ENCODE measurements at places on chromosomes 6 and 20.

DNA sequence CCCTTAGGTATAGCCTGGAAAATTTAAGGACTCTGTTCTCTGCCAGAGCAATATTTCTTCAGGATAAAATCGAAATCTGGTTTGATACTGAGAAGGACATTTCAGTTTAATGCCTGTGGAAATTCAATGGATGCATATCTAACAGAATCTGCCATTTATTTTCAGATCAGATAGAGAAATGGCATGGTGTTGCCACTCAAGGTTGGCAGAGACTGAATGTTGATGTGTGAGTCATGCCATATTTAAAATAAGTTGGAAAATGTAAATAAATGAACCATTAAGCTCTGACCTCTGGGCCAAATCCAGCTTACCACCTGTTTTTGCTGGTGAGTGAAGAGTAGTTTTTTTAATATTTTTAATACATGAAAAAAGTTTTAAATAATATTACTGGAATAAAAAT lies 594.6 kb downstream of the DOK5 start:
- no peak for DNase-seq

GRCh38 chr6:36999751-37000125 lies 5.7 kb upstream of the FGD2 start:
- no peak for DNase-seq

DNA sequence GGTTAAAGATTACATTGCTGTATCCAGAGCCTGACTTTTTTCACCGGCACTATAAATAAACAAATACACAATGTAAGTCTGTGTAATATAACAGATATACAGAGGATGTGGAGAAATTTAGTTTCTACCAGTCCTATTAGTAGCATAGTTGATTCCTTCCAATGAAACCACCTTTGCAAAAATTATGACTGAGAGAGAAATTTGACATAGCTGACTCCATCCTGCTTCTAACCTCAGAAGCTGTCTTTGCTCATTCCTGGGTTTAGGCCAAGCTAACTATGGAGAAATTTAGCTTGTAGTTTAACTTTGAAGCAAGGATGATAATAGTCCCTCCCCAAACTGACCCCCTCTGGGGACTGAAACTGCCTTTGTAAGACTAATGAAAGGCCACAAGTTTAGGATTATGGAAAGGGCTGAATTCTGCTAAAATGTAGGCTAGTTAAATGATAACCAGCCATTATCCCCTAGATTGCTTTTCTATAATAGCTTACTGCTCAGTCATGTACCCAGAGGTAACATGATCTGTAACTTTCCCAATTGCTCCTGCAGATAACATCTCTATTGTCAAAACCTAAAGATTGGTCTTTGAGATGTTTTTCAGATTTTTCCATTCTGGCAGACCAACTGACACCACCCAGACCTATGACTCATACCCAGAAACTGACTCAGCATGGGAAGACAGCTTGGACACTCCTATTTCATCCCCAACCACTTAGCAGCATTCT lies 172.8 kb upstream of the ARG1 start:
- DNase-seq = no peak

DNA sequence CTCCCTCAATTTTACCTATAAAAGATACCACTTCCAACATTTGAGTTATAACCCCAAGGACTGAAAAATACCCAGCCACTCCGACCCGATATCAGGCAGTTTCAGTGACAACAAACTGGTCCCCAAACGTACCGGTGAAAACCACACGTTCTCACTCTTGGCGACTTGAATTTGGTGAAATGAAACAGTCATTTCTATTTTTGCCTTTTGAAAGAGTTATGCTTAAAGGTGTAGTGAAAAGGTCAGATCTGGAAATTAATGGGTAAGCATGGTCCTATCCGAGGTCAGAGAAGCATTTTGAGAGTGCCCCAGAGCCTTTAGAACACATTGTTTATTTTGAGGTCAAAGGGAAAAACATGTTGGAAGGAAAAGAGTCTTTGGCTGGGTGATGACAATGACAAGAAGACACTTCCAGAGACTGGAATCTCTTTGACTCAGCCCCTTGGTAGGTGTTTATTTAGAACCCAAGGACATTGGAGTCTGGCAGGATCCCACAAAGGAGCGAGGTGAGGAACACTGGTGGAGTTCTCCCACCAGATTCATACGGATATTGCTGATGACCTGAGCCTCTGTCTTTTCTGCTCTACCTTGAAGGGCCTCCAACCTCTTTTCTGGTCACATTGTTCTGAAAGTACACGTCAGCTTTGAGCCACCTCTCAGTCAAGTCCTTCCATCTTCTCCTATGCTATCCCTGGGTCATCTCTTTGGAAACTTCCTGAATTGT lies 235.0 kb downstream of the GMPR start:
- no peak for DNase-seq

DNA sequence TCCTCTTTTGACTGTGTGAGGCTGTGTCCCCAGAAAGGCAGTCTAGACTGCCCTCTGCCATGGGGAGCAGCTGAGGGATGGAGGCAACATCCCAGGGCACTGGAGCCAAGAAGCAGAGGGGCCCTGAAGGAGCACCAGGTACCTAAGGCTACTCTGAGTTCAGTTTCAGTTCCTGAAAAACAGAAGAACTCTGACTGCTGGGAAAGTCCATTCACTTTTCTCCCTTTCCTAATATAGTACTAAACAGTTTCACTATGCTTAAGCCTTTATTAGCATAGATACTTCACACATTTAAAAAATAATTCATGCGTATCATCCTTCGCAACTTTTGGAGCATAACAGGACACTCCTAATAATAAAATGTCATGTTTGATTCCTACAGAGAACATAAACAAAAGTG lies 130.0 kb downstream of the FOXC1 start:
- no peak for DNase-seq

GRCh38 chr6:45072016-45072415 lies 256.1 kb upstream of the RUNX2 start:
- no peak for DNase-seq

- DNase-seq = no peak
Observed at GRCh38 chr6:109304284-109305015, 77.8 kb downstream of the CD164 start.

GRCh38 chr20:64224351-64225170 lies 31.0 kb upstream of the PCMTD2 start:
- DNase-seq = no peak

DNA sequence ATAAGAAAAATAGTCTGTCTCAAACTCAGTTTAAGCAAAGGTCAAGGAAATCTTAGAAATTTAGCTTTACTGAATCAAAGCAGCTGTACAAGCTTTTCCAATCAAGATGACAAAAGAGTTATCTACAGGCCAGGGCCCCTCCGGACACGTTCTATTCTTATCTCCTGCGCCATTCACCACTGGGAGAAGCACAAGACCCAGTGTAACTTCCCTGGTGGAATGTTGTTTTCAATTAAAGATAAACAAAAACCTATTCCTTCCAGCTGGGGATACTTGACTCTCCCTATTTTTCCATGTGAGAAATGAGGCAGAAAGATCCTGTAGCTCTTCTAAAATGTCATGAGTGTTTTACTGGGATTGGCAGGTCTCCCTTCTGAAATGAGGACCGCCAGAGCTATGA lies 123.3 kb downstream of the TBX18 start:
- no peak for DNase-seq

- no peak for DNase-seq
Observed at GRCh38 chr6:150245148-150245935, 102.5 kb downstream of the PPP1R14C start.

- no peak for DNase-seq
Observed at GRCh38 chr6:15033850-15034203, 212.0 kb upstream of the JARID2 start.

DNA sequence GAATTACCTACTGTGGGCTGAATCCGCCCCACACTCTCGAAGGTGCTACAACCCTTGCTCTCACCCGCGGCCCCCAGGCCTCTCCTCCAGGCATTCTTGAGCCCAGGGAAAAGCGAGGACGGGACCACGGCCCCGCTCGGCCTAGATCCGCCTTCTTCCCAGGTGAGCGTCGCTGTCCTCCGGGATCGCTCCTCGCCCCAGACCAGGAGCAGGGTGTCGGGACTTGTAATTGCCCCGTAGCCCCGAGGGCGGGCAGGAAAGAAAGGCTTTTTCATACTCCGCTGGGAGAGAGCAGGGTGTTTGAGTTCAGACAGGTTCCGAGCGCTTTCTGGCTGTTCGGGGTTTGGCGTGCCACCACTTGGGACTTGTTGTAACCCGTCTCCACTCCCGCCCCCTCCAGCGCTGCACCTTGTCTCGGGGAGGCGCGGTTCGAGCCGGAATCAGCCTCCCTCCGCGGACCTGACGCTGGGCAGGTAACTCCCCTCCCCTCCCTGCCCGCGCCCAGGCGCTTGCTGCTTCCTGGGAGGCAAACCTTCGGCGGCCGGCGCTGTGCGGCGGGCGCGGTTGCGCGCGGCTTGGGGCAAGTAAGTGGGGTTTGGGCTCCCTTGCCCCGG lies at the start of gene FAM83B:
TSS of gene FAM83B (plus strand) at position 529 of the 614 bp plus-strand sequence. CDS start 23,476 bp downstream, outside the sequence.
- no peak for DNase-seq

DNA sequence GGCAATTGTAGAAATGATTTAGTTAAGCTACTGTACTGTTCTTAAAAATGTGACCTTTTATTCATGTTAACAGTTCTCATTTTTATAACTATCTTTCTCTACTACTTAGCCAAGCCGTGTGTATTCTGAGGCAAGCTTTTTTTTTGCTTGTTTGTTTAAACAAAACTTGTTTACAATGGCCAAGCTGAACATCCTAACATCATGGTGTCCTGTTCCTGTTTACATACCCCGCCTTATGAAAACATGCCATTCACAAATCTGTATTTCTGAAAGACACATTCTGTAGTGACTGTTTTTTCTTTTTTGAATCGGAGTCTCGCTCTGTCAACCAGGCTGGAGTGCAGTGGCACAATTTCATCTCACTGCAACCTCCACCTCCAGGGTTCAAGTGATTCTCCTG lies 140.9 kb downstream of the NCOA3 start:
- no peak for DNase-seq

DNA sequence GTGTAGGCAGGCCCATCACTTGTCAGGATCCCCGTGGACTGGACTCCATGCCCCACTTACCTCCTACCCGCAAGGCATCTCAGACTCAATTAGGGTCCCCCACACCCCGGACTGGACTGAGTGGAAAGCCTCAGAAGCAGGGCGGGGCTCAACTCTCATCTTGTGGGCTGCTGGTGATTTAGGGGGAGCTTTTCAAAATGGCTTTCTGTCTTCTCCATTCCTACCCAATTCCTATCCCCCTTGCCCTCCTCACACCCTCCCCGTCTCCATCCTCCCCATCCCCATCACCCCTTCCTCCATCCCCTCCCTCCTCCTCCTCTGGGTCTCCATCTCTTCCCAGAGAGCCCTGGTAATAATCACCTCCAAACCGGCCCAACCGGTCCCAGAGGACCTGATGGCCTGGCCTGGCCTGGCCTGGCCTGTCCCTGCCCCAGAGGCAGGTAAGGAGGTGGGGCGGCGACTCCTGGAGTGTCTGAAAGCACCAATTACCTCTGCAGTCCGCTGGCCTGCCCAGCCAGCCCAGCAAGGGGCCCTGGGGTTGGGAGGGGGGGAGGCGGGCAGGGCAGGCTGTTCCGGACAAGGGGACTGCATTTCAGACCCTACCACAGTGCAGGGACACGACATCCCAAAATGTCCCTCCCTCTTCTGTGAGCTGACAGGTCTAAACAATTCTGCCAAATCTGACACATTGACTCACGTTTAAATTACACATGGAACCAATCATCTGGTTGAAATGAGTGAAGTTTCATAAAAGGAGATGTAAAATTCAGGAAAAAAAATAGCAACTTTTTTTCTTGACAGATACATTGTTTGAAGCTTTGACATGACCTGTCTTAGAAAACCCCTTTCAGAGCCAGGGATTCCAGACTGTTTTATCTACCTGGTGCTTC lies 24.8 kb downstream of the MAFB start:
- no peak for DNase-seq

GRCh38 chr6:90765491-90765890 lies 178.6 kb upstream of the MAP3K7 start:
- no peak for DNase-seq

DNA sequence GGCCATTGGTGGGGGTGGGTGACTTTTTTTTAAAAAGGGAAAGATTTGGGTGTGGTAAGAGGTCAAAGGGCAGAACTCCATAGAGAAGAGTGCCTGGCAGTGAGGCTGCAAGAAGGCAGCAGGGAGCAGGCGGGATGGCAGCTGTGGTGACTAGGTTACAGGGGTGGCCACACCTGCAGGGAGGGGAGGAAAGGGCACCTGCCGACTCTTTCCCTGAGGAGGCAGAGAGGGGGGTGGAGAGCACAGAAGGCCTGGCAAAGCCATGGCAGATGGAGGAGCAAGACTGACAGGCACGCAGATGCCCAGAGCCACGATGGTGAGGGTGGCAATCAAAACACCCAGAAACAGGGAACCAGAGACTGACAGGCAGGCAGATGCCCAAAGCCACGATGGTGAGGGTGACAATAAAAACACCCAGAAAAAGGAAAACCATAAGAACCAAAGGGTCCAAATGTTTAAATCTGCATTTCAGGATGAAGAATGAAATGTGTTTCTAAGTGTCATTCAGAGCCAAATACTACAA lies 19.3 kb downstream of the CST7 start:
- no peak for DNase-seq

- no peak for DNase-seq
Observed at GRCh38 chr6:118565311-118565960, 17.3 kb downstream of the PLN start.

- DNase-seq = no peak
Observed at GRCh38 chr6:50539447-50539846, 173.9 kb upstream of the TFAP2D start.

- DNase-seq = no peak
Observed at GRCh38 chr6:6803180-6803977, 214.9 kb downstream of the LY86 start.

DNA sequence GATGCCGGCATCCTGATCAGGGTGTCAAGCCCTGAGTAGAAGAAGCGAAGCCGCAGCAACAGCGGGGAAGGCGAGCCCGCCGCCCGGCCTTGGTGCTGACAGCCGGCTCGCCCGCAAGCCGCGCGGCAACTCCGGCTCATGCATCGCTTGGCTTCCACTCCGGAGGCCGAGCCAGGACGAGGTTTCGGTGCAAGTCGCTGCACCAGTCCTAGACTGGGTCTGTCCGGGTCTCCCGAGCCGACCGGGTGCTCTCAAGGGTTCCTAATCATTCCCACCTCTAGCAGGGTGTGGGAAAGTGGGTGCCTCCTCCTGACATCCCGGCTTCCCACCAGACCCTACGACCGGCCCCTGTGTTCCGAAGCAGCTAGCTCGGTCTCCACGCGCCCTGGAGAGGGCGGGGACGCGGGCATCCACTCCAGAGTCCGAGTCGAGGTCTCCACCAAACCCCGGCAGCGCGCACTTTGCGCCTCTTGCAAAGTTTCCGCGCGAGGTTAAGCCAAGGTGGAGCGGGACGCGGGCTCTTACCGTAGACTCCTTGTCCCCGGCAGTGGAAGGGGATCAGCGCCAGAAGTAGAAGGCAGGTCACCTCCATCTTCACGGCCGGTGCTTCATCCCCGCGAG lies 1.4 kb downstream of the MDGA1 start:
- DNase-seq = no peak

GRCh38 chr6:106788761-106789160 lies 159.4 kb downstream of the QRSL1 start:
- no peak for DNase-seq

- no peak for DNase-seq
Observed at GRCh38 chr20:40314278-40314677, 374.8 kb downstream of the MAFB start.

- DNase-seq = no peak
Observed at GRCh38 chr20:34506480-34506879, 9.7 kb upstream of the DYNLRB1 start.

GRCh38 chr6:42197555-42198362 lies 3.0 kb upstream of the GUCA1B start:
- no peak for DNase-seq
